Myocyte (in vitro differentiated cells): ENCODE measurements at places on chromosomes 4 and X.
A peak's percentile ranks its signal among the peaks of the same experiment; 100 is the strongest.

DNA sequence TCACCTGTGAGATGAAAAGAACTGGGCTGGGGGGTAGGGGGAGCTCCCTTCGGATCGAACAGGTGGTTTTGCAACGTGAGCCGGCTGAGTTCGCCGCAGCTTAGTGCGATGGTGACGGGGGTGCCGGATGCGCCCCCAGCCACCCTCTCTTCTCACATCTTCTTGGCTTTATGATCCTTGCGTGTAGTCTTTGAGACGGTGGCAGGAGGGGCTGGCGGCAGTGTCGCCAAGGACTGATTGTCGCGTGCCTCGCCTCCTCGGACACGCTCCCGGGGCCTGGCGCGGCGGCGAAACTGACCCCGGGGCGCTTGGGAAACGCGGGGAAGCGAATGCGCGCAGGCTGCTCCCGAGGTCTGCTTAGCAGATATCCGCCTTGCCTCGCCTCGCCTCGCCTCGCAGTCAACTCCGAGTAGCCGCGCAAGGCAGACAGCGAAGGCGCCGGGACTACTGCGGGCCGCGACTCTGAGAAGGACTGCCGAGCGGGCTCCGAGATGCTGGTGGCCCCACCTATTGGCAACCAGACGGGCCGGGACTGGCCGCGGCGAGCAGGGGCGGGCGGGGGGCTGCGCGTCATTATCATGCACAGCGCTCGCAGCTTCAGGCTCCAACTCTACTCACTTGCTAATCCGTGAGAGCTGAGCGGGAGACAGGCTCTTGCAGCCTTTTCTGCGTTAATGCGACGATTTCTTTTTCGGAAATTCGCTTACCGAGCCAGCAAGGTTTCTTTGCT lies 1.5 kb downstream of the GRID2 start:
- peak; percentile 50 for DNase-seq

DNA sequence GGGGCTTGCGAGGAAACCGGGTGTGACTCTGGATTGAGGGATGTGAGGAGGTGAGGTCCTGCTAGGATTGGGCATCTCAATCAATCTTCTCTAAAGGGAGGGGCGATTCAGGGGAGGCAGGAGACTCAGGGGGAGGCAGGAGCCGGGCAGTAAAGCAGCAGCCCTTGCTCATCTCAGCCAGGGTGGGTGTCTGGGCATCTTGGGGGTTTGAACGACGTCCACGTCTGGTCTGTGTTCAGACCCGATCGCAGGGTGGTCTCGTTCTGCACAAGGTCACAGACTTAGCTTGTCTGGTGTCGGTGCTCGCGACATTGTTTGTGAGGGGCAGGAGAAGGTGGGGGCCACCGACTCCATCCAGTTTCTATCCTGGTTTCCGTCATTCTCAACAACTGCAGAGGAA lies 231.3 kb upstream of the PSAPL1 start:
- DNase-seq: no peak

DNA sequence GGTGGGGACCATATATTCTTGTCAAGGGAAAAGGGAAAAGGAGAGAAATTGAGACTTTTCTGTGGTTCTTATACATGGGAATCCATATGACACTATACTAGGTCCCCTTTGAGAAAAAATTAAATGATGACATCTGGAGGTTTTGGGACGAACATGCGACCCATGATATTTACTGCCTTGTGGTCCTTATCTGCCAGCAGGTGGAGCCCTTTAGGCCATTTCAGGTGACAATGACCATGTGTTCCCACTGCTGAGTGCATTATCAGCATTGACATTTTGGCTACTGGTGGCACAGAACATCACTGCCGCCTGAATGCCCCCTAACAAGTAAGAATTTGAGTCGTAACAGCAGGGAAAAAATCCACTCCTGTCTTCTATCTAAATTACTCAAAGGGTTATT lies 843.4 kb downstream of the FSTL5 start:
- peak; percentile 31 for DNase-seq

DNA sequence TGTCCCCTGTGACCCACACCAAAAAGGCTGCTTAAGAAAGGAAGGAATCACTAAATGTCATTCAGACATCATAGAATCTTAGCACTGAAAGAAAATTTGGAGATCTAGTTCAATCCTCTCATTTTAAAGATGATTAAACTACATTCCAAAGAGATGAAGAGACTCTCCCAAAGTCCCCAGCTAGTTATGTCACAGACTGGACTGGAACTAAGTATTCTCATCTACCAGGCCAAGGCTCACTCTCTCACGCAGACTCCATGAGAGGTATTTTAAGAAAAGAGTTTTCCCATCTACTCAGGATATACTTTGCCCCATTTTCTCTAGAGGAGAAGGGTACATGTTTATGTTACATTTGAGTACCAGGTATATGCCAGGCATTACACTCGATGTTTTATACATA lies 6.9 kb downstream of the FABP2 start:
- DNase-seq: no peak

DNA sequence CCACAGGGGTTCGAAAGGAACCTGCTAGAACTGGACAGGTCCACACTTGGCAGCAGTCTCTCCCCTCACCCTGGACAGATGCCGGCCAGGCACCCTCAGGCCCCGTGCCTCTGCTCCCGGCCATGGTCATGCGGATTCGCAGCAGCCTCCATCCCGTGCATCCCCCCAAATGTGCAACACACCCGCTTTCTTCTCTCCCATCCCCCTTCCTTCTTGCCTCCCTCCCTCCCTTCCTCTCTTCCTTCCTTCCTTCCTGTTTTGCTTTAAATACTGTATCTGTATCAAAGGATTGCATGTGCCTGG lies 35.0 kb upstream of the HMX1 start:
- DNase-seq: no peak

GRCh38 chr4:168725930-168726329 lies 229.1 kb downstream of the PALLD start:
- DNase-seq: no peak

DNA sequence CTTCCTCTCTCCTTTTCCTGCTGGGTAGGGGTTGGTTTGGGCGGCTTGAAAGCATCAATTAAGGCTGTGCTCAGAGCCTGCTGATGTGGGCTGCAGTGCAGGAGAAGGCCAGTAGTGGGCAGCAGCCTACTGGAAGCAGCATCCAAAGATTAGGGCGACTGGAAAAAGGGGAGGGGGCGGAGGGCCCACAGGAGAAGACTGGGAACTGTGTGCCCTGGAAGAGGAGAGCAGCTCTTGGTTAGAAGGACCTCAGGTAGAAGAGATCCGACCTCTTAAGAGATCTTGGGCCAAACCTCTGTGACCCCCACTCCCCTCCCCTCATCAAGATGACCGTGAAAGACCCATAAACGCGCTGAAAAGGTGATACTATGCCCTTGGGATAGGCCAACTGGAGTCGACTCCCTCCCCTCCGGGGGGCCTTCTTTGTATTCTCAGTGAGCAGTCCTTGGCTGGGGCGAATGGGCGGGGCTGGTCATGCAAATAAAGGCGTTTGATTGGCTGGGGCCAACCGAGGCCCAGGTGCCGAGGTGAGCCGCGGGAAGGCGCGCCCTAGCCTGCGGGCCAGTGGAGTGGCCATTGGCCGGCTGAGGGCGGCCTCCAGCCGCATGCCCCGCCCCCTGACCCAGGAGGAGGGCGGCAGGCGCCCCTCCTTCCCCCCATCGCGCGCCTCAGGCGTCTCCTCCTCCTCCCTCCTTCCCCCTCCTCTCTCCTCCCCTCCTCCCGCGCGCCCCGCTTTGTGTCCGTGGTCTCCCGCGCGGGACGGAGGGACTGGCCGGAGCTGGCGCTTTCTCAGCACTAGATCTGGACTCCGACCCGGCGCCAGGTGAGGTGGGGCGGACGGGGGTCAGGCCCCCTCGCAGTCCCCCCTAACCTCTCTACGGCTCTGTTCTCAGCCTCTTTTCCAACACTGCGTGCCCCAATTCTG lies 10.1 kb downstream of the DLG3 start:
- DNase-seq: peak; percentile 47

GRCh38 chr4:61301271-61301670 lies 101.1 kb downstream of the ADGRL3 start:
- DNase-seq: peak; percentile 58

- DNase-seq: no peak
These were observed 46.6 kb upstream of the FAM47C start for GRCh38 chrX:36961590-36961989.

DNA sequence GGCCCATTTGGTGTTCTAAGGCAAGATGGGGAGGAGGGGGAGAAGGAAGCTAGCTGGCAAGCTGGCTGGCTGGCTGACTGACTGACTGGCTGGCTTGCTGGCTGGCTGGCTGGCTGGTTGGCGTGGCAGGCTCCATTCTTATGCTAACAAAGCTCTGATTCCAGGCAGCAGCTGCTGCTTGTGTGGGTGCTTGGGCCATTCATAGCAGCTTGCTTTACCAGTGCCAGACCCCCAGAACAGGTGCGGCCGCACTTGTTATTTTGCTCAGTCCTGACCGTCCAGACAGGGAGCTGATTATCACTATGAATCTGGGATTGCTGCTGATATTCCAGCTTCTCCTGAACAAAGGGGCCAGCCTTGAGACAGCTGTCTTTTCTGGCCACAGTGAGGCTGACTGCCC lies 131.2 kb upstream of the PAK3 start:
- DNase-seq: peak; percentile 78

DNA sequence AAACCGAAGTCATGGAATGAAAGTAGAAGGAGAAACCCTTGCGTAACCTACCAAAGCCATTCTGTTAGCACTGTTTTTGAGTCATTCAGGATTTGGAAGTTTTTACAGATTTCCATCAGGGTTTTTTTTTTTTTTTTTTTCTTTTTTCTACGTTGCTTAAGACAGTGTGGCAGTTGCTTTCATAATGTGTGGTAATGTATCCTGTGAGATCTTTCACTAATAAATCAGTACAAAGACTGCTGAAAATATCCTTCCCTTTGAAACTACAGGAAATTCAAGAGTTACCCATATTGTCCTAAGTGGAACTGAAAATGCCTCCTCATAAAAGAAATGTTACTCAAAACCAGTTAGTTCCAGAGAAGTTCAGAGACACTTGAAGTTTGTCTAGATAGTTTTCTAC lies 137.8 kb downstream of the RAPGEF2 start:
- DNase-seq: peak; percentile 23

- no peak for DNase-seq
These were observed 10.2 kb upstream of the RENBP start for GRCh38 chrX:153954558-153955227.

GRCh38 chr4:38987491-38987890 lies 44.7 kb downstream of the TMEM156 start:
- no peak for DNase-seq

DNA sequence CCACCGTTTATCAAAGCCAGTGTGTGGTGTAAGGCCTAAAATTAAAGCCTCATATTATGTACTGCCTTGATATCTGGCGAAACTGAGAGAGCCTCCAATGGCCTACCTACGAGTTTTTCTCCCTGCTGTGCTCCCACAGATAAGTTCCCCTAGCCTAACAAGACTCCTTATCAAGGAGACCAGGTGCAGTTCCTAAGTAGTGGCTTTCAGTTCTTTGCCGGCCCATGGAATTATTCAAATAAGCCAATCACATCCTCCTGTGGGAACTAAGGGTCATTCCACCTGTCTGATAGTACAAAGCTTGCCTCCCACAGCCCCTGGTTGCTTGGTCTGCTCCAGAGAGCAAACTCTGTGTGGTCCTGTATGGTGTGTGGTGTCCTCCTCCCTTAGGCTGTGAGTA lies 99.8 kb upstream of the TEX13C start:
- DNase-seq: no peak

DNA sequence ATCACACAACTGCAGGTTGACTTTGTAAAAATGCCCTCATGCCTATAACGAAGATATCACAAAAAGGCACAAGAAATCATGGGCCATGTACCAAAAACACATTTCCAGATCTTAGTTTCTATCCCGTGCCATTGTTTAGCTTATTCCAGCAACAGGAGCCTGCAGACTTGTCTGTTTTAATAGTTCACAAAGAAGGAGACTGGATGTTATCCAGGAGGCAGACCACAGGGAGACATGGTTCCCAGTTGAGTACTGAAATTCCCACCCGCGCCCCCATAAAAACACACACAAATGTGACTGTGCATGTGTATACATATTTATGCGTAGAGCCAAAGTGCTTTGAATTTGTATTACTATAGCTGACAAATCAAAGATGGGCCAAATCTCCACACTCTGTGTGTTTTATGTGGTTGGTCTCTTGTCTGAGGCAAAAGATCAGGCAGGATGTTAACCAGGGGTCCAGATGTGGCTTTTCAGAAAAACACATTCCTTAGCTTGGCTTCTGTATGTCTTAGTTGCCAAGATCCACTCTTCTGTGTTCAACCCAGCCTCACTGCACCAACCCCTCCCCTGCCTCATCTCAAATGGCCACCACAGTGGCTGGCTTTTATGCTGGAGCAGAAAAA lies 469.2 kb upstream of the DIPK2B start:
- no peak for DNase-seq

GRCh38 chr4:170089668-170090351 lies at the start of gene AADAT:
TSS of gene AADAT (minus strand) at chr4:170089956. CDS start at chr4:170089690, 266 bp downstream.
- DNase-seq: peak; percentile 90

DNA sequence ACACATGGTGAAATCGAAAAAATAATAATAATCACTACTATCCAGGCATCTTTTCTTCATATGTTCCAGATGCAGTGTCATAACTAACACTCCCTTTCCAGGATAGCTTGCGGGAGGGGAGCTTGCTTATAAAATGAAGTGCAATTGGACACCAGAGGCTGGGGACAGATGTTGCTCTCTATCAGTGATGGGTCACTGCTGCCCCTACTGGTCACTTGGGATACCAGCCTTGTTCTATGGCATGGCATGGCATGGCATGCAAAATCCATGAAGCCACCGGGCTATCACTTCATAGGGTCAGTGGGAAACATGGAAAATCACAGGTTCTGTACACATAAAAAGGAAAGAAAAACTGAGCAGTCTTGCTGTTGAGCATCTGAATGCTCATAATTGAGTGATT lies 168.1 kb downstream of the GLRA2 start:
- DNase-seq: peak; percentile 17

DNA sequence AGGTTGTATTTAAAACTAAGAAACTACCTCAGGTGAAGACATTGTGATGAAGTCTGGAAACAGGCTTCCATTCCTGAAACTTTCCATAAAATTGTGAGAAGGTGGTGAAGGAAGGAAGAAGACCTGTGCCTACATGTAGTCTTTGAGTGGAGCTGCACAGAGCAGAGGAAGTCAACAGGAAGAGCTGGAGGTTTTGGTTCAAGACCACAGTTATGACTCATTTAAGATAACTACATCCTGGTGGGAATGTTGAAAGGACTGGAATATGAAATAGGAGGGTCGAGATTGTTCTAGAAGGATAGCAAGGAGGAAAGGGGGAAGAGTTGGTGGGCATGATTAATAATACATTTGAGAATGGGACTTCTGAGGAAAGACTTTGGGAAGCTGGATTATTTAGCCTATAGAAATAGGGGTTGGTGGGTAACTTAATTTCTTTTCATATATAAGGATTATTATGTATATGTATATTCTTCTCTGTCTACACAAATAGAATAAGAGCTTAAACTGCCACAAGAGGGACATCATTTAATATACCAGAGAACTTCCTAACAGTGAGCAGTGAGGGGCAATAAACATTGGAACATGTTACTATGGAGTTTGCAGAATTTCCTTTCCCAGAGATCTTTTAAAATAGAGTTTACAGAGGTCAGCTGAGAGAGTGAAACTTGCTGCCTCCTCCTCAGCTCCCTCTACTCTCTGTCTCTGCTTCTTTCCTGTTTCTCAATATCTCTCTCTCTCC lies 23.5 kb downstream of the AWAT2 start:
- no peak for DNase-seq
